NCI-H1105 treated with DMSO at 0.1 percent for 48 hours (cell line): ENCODE measurements at places on chromosomes 3 and 15.

DNA sequence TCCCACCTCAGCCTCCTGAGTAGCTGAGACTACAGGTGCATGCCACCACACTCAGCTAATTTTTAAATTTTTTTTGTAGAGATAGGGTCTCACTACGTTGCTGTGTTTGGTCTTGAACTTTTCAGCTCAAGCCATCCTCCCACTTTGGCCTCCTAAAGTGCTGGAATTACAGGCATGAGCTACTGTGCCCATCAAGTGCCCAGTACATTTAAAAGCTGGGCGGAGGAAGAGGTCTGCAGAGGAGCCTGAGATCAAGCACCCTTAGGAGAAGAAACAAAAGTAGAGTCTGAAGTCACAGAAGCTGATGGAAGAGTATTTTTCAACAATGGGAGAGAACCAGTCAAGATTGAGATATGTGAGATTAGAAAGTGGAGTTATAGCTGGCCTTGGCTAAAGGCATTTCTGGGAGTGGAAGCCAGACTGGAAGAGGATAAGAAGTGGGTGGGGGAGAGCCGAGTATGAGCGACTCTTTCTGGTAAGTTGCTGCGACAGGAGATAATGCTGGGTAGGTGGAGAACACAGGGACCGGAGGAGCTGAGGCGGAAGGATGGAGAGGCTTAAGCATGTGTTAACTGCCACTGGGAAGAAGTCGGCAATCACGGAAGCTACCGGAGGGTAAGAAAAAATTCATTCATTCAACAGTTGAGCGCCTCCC is 782 bp upstream of the IREB2 start:
- no peak for DNase-seq

GRCh38 chr3:31934018-31934417 is 47.0 kb downstream of the OSBPL10 start:
- DNase-seq, result no peak

GRCh38 chr3:178583963-178584575 is 47.8 kb downstream of the KCNMB2 start:
- peak; percentile 78 for DNase-seq

GRCh38 chr3:94241986-94242385 is 179.1 kb downstream of the NSUN3 start:
- DNase-seq, result no peak

DNA sequence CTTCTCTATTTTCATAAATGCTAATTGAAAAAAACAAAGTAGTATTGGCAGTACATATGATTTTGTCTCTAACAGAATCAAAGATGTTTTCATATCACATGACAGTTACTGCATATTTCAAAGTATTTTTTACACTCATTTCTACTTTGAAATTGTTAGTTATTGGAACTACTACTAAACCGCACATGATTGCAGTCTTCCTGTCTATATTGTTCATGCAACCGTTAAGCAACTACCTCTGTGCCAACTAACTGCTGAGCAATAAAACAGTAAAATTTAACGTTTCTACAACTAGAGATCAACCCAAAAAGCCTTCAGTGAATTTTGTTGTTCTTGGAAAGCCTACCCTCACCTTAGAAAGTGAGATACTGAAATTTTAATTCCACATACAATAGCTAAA is 64.2 kb downstream of the DMXL2 start:
- no peak for DNase-seq

- DNase-seq, result no peak
Observed at GRCh38 chr15:63979262-63979793, 67.0 kb downstream of the DAPK2 start.

GRCh38 chr3:106229495-106230278 is 360.9 kb upstream of the CBLB start:
- no peak for DNase-seq

GRCh38 chr3:171028025-171028778 is 1.7 kb upstream of the SLC2A2 start:
- peak; percentile 80 for DNase-seq

GRCh38 chr3:17749281-17749680 is 6.8 kb upstream of the TBC1D5 start:
- DNase-seq, result no peak

- DNase-seq, result no peak
Observed at GRCh38 chr3:195818301-195818700, 6.6 kb upstream of the MUC4 start.

- no peak for DNase-seq
Observed at GRCh38 chr3:43005253-43005652, 26.1 kb downstream of the GASK1A start.
